Fibroblast of skin of left biceps (primary cell): ENCODE measurements at places on chromosomes 13 and 19.

DNA sequence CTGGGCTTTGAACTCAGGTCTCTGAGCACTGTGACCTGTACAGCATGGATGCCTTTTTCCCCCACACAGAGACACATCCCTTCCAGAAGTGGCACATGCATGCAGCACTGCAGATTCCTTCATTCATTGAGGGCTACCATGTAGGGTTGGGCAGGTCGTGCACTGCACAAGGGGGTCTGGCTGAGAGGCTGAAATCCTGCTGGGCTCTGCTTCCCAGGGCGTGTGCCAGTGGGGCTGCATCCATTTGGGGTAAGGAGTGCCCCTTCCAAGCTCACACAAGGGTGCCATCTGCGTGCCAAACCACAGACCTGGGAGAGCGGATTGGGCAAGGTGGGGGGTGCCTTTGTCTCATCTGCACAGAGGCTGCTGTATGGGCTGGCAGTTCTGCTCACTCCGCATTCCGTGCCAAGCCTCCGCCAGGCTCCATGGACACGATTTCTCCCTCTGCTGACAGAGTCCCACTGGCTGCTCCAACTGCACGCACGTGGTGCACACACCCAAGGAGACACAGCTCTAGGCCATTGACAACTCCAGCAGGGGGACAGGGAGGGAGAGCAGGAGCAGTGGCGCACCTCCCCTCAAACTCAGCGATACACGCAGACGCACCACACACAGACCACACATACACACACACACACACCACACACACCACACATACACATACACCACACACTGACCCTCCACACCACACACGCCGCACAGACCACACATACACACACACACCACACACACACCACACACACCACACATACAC lies 4.5 kb upstream of the SHISA7 start:
- DNase-seq: no peak

DNA sequence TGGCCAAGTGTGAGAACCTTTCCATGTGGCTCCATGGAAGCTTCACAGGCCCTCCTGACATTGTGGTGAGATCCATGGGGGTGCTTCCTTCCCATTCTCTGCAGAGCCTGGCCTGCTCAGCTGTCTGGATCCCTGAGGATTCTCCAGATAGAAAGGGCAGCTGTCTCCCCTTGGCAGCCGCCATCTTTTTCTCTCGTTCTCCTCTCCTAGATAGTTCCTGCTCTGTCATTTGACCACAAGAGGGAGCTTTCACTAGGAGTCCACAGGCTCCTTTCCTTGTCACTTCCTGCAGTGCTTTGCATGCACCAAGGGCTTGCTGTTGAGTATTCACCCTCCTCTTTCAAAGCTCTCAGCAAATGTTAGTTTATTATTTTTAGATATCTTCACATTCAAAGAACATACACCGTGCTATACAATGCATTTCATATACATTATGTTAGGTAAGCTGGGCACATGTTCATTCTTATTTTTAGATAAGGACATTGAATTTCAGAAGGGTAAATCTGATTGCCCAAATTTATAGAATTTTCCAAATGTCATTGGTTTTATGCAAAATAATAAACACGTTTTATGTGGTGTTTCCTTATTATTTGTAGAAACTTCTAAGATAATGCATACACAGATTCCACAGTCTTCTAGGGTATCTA lies 133.2 kb downstream of the FRY start:
- peak; percentile 50 for DNase-seq

- no peak for DNase-seq
Measured at GRCh38 chr19:48613024-48613851, 1.6 kb downstream of the FAM83E start.

DNA sequence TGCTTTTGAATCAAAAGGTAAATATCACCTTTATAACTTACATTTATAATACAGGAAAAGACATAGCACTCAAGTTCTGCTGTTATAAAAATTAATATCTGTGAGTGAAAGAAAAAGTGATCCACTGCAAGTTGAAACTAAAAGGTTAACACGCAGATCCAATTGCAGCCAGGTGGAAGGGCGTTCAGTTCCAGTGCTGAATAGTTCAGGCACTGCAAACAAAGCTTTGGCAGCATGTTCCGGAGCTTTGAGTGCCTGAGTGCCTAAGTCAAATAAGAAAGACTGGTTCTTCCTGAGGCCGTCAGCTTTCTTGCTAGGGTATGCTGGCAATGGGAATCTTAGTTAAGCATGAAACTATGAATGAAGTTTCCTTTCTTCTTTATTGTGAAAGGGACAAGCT lies 200.3 kb downstream of the LMO7 start:
- no peak for DNase-seq

DNA sequence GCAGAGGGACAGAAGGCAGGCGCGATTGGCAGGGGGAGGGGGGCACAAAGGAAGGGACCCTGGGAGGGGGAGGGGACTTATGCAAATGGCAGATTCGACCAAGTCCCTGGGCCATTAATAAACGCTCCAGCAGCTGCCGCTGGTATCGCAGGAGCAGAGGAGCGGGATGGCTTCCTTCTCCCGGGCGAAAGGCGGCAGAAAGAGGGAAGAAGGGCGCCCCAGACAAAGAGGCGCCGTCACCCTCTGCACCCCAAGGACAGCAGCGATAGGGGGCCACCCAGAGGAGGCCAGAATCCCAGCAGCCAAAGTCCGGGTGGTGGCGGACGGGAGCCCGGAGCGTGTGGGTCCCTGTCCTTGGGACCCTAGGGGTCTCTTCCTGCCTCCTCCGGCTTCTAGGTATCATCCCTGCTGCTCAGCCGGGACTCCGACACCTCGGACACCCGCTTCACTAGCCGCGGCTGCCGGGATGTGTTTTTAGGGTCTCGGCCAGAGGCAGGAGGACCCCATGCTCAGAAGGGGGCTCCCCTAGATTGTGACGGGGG lies 1.9 kb downstream of the PTPRS start:
- no peak for DNase-seq

GRCh38 chr19:54364775-54365257 lies at the start of gene LAIR1:
Gene LAIR1, minus strand, starts transcription at chr19:54364931. Its CDS starts 127 bp downstream, at chr19:54364804.
- DNase-seq: no peak

GRCh38 chr19:15324791-15325519 lies 7.4 kb downstream of the BRD4 start:
- DNase-seq: no peak

DNA sequence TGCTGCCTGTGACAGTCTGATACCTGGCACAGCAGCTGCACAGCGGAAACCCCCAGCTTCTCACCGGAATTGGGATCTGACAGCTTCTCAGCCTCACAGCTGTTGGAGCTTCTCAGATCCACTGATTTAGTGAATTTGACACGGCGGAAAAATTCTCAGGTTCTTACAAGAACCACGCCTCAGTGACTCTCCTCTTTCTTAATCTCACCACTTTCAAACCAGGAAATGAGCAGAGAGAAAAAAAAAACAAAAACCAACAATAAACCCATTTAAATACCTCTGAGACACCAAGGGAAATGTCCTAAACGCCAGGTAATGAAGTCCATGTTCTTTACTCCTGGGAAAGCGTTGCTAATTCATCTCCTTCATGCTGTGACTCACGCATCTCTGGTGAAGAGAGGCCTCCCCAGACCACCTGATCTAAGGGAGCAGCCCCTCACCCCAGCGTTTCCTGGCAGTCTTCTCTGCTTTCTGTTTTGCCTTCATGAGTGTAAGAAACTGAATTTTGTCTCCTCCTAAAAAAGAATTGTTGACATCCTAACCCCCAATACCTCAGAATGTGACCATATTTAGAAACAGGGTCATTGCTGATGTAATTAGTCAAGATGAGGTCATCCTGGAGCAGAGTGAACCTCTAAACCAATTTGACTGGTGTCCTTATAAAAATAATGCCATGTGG lies 15.9 kb upstream of the IZUMO2 start:
- DNase-seq: no peak

GRCh38 chr19:18749362-18750231 lies 41.5 kb downstream of the COMP start:
- no peak for DNase-seq

- no peak for DNase-seq
Measured at GRCh38 chr13:95264225-95264624, 37.0 kb downstream of the ABCC4 start.

DNA sequence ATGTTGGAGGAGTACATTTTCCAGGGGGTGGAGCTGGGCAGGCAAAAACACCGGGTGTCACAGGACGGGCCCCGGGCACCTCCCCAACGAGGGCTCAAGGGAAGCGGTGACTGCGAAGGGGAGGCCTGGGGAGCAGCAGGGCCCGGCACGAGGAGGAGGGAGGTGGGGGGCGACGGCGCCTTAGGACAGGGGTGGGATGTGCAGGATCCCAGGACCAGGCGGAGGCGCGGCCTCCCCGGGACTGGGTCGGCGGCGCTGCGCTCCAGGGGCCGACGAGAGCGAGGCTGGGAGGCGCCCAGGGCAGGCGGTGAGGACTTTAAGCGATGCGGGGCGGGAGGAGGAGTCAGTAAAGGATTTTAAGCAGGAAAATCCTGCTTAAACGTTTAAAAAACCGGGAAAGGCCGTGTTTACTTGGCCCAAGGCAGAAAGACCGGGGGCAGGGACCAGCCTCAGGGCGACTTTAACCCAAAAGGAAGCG lies 427 bp downstream of the ZNF160 start:
- no peak for DNase-seq

DNA sequence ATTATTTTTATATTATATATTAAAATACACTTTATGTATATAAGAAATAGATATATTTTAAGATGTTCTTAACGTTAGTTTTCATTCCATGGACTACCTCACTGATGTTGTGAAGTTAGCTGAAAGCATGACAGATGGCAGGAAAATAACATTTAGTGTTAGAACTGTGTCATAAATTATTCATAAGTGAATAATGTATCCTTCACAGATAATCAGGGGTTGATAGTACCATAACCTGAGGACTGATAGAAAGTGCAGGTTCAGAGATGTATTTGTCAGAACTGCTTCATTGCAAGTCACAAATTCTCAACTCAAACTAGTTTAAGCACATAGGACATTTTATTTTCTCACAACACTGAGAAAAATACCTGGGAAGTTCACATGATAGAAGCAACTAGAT lies 14.6 kb upstream of the DIAPH3 start:
- DNase-seq: no peak

DNA sequence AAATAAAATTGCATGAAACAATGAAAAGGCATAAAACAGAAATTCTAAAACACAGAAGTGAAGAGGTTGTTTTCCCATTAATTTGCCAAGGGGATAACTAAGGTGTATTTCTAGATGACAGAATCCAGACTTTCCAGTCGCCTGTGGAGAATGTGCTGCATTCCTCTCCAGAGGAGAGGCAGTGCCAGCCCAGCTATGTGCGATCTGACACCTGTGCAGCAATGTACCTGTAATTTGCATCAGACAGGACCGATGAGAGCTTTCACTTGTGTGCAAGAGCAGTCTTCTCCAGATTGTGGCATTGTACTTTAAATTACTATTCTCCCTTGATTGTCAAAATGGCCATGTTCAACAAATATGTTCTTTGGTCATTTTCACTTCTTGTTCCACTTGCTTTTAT lies 1037.9 kb downstream of the EFNB2 start:
- DNase-seq: no peak

DNA sequence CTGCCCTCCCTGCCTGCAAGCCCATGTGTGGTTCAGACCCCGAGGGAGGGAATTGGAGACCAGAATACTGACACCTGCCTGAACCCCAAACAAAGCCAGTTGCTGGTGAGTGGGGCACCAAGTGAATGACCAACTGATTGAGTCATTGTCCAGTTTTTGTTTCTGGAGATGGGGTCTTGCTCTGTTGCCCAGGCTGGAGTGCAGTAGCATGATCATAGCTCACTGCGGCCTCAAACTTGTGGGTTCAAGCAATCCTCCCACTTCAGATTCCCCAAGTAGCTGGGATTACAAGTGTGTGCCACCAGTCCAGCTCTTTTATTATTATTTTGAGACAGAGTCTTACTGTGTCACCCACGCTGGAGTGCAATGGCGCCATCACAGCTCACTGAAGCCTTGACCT lies 4.0 kb downstream of the CCL25 start:
- no peak for DNase-seq

GRCh38 chr13:22214184-22214583 lies 543.3 kb downstream of the FGF9 start:
- no peak for DNase-seq

- peak; percentile 95 for DNase-seq
Measured at GRCh38 chr13:44726214-44726613, 150.1 kb upstream of the TSC22D1 start.
